Activated T-helper 17 cell treated with anti-CD3 and anti-CD28 coated beads, Interleukin-2, amount 50 U/mL, for 72 hours (primary cell): ENCODE measurements at places on chromosomes 12 and 14.

- no peak for ATAC-seq
These were observed 7.0 kb downstream of the PPP1R1A start for GRCh38 chr12:54581412-54581811.

GRCh38 chr14:62694075-62694474 is 351.2 kb downstream of the KCNH5 start:
- no peak for ATAC-seq

DNA sequence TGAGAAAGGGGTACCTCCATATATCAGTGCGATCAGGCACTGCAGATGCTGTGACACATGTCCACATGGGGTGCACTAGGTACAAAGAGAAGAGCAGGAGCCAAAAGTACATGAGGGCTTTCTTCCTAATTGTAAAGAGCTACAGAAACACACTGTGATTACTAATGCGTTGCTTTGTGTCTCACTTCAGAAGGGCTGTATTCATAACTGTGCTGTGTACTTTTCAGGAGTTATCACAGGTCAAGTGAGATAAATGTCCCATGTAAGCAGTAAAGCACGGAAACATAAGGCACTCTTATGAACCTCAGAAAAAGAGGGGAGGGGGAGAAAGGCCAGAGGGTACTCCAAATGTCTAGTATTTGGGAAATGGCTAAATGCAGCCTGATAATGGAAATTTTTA is 10.6 kb downstream of the SPRING1 start:
- no peak for ATAC-seq

- no peak for ATAC-seq
These were observed 4.6 kb upstream of the UNC119B start for GRCh38 chr12:120705618-120706017.

- ATAC-seq: no peak
These were observed 193.3 kb downstream of the RAD51B start for GRCh38 chr14:68012871-68013270.

GRCh38 chr12:1769809-1770494 is 50.4 kb upstream of the LRTM2 start:
- ATAC-seq: no peak

DNA sequence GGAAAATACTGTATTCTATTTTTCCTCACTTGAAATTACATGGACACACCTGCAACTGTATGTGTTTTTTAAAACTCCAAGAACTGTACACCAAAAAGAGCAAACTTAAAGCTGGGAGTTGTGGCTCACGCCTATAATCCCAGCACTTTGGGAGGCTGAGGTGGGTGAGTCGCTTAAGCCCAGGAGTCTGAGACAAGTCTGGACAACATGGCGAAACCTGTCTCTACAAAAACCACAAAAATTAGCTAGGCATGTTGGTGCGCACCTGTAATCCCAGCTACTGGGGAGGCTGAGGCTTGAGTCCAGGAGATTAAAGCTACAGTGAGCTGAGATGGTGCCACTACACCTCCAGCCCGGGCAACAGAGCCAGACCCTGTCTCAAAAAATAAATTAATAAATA is 95.9 kb downstream of the SINHCAF start:
- ATAC-seq: no peak

DNA sequence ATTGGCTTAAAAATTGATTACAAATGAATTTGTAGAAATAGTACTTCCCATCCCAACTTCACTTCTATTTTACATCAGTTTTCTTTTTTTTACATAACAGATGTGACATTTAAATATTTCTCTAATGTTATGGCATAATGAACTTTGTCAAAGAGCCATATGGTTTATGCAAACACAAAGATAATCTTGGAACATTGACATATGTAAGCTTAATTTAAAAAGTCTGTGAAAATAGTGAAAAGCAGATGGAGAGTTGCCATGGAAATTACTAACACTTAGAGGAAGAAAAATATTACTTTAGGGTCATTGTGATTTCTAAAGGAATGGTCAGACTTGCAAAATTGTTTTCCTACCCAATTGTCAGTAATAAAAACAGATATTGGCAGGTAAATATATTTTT is 232.4 kb downstream of the AEBP2 start:
- ATAC-seq: no peak

GRCh38 chr14:69712599-69713088 is 54.3 kb upstream of the SRSF5 start:
- no peak for ATAC-seq

GRCh38 chr14:89544636-89545301 is 127.7 kb upstream of the FOXN3 start:
- no peak for ATAC-seq

- no peak for ATAC-seq
These were observed 103.8 kb downstream of the RFLNA start for GRCh38 chr12:124398578-124399227.

- ATAC-seq: peak; percentile 57
These were observed 102.0 kb downstream of the EGLN3 start for GRCh38 chr14:33848706-33849454.

- no peak for ATAC-seq
These were observed 28.2 kb downstream of the TESPA1 start for GRCh38 chr12:54956322-54956721.

- ATAC-seq: peak; percentile 2
These were observed 22.4 kb upstream of the CLEC2D start for GRCh38 chr12:9646794-9647781.

DNA sequence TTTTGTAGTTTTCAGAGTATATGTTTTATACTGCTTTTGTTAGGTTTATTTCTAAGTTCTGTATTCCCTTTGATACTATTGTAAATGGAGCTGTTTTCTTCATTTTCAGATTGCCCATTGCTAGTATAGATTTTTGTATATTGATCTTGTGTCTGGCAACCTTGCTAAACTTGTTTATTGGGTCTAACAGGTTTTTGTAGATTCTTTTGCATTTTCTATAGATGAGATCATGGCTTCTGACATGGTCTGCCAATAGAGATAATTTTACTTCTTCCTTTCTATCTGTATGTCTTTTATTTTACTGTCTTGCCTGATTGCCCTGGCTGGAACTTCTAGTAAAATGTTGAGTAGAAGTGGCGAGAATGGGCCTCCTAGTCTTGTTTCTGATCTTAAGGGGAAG is 40.3 kb downstream of the ANKRD9 start:
- ATAC-seq: no peak
